NCI-H1092 (cell line): ENCODE measurements at places on chromosomes 13 and 19.

- no peak for DNase-seq
Observed at GRCh38 chr13:49444524-49445395, 686 bp downstream of the SETDB2 start.

- DNase-seq, result no peak
Observed at GRCh38 chr13:44024846-44025195, 145.1 kb downstream of the LACC1 start.

DNA sequence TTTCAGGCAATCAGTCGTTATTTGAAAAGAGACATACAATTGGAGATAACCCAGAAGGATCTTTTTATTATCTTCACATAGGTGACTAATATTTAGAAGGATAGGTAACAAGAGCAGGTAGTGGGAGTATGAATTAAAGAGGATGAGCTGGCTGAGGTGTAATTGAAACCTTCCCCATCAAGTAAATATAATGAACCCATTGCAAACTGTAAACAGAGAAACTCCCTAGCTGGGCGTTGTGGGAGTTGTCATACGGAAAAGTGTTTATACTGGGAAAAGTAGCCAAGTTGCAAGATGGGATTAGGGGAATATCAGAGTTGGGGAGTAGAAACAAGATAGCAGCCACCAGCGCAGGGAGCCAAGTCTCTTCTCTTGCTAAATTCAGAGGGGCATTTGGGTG, 448.4 kb downstream of the COG6 start:
- no peak for DNase-seq

DNA sequence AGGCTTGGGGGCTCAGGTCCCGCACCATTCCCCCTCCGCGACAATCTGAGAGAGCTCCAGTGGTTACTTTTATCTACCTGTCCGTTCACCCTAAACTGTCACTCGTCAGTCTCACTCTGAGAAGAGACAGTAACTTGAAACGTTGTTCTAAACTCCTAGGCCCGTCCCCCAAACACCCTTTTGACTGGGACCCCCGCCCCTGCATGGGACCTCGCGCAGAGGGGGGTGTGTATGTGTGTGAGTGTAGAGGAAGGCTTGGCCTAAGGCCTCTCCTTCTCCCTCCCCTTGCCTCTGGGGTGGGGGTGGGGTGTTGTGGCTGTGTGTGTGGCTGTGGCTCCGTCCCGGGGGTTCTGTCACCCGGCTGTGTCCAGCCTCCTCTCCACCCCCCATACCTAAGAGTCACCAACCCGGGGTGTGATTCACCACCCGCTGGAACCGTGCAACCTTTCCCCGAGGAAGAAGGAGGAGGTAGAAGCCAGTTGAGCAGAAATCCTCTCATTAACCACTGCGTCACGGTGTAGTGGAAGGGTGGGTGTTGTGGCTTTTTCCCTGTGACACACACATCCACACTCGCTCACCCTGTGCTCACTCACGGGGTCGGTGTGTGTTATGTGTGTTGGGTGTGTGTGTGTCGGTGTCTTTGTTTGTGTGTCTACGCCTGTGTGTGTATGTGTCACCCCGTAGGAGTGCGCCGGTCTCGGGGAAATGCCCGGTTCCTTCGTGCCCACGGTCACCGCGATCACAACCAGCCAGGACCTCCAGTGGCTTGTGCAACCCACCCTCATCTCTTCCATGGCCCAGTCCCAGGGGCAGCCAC, 2.4 kb downstream of the FOSB start:
- DNase-seq, result no peak

- no peak for DNase-seq
Observed at GRCh38 chr13:29059800-29060199, 239.7 kb downstream of the MTUS2 start.

DNA sequence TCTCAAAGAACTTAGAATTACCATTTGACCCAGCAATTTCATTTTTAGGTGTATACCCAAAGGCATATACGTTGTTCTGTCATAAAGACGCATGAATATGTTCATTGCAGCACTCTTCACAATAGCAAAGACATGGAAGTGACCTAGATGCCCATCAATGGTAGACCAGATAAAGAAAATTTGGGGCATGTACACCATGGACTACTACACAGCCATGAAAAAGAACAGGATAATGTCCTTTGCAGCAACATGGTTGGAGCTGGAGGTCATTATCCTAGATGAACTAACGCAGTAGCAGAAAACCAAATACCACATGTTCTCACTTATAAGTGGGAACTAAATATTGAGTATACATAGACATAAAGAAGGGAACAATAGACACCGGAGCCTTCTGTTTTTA, 20.7 kb downstream of the PAN3 start:
- no peak for DNase-seq

GRCh38 chr13:31334547-31334946, 134.8 kb downstream of the B3GLCT start:
- DNase-seq, result no peak

DNA sequence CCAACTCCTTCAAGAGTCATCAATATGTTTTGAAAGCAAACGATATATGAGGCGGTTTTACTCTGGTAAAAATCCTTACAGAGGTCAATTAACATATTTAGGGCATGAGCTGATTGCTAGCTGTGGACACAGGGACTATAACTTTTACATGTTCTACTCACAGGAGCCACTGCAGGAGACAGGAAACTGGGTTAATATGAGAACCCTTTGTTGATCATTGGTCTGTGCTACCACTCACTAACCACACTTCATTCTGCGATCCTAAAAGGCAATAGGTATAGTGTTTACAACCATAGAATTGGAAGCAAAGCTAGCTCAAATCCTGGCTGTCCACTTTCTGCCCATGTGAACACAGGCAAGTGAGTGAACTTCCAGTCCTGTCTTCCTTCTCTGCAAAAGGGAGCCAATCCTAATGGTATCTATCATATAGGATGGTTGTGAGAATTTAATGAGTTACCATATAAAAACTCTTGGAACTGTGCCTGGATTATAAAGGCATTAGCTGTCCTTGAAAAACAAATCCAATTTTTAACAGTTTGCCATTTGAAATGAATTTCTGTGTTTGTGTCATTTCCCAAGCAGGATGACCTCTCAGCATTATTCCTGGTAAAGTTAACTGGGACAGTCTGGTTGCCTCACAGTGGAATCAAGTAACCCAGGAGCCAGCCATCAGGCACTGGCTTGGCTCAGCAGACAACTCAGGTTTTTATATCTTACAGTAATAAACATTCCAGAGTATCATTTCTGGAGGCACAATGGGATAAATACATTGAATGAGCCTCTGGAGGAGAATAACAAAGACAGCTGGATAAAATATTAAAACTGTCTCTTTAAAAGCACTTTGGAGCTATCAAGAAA, 29.8 kb upstream of the RAP2A start:
- no peak for DNase-seq

DNA sequence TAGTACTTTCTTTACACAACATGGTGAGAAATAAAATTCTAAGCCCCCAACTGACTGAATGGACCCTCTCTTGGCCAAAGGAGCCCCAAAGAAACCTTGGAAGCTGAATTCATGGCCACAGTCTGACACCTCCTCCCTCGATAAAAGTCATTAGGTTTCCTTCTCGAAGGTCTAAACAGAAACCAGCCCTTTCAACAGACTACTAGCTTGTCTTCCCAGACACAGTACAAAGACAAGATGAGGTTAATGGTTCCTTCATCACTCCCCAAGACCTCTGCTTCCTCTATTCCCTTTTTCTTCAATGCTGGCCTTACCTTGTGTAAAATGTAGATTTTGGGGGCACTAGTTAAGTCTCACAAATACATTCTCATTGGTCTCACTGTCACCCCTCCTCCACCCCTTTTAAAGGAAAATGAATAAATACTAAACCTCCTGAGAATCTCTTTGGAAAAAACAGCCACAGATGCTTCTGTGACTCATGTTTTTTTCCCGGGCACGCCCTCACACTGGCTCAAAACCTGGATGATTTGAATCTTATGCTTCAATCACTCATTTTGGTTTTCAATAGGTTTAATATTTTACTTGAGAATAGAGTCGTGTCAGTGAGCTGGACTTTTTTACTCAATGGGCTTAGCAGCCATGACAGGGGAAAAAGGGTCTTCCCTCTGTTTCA, 65.8 kb upstream of the MED4 start:
- DNase-seq, result no peak

- no peak for DNase-seq
Observed at GRCh38 chr13:91185294-91185863, 162.1 kb upstream of the MIR17HG start.

- DNase-seq, result no peak
Observed at GRCh38 chr19:14632286-14632685, 42.4 kb downstream of the ADGRE3 start.

GRCh38 chr19:52214241-52214640, 24.4 kb downstream of the PPP2R1A start:
- DNase-seq, result no peak

GRCh38 chr13:84118839-84119409, 236.7 kb upstream of the SLITRK1 start:
- no peak for DNase-seq

- no peak for DNase-seq
Observed at GRCh38 chr13:86020351-86021002, 221.3 kb upstream of the SLITRK6 start.

- DNase-seq, result no peak
Observed at GRCh38 chr19:46224773-46225172, 4.8 kb upstream of the IGFL1 start.

DNA sequence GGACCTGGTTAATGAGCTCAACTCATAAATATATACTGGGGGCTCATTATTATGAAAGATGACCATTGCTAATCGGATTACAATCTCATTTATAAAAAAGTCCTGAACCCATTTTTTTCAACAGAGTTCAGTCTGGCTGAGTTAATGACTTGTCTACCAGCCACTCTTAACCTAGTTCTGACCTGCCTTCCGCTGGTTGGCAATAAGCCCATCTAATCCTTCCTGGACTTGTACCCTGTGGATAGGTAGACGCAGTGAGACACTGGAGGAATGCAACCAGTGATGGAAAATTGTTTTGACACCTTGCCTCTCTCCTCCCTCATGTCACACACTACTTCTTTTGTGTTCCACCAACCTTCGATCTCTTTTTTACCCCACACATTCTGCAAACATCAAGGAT, 279.9 kb downstream of the FOXO1 start:
- DNase-seq, result no peak

- DNase-seq, result no peak
Observed at GRCh38 chr19:15199661-15200552, 888 bp downstream of the NOTCH3 start.

GRCh38 chr19:39469567-39469966, 11.1 kb upstream of the TIMM50 start:
- no peak for DNase-seq

DNA sequence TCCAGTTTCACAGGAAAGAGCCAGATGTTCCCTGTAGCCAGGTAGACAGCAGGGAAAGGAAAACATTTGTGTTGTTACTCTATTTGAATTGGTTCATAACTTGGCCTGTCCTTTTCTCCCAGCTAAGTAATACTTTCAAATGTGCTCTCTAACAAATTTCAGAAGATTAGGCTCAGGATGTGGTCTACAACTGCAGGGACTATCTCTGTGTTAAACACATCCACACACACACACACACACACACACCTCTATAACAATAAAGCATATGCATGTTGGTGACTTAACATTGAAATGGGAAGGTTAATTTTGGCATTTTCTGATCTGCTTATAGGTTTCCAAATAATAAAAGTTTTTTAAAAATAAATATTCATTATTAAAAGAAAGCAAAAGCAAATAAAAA, 316.0 kb upstream of the ARGLU1 start:
- DNase-seq, result no peak

- no peak for DNase-seq
Observed at GRCh38 chr13:56457535-56458190, 683.1 kb upstream of the PRR20A start.

DNA sequence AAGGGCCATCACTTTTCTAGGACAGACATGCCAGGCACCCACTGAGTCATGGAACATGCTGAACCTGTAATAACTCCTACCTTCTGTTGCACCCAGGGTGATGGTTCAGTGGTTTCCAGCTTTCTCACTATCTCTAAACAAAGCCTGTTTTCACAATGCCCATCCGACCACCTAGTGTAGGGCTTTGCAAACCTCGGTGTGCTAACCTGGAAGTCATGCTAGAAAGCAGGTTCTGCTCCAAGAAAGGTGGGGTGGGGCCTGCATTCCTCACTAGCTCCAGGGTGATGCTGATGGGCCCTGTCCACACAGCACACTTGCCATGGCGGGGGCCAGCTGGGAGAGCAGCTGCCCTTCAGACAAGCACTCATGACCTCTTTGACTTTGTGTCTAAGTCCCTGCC, 43.4 kb downstream of the COL4A2 start:
- DNase-seq, result no peak

GRCh38 chr19:13499692-13500091, 6.6 kb downstream of the CACNA1A start:
- no peak for DNase-seq

DNA sequence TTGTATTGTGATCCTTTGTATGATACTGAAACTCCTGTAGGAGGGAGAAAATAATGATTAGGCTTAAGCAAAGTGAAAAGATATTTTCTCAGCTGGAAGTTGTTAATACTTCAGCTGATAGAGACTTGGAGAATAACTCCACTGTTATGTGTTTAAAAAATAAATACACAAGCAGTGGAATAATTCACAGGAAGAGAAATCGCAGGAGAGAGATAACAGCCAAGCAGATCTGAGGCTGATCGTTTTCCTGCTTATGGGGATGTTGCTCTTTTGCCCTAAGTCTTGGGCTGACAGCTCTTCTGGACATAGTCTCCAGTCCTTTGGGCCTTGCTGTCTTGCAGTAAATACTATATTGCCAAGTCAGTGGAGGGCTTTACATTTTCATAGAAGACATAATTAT, 93.3 kb downstream of the OLFM4 start:
- DNase-seq, result no peak
